ENCODE measurements at places on chromosomes 1 and 21. TPM values are rescaled to one million over a fixed set of nuclear protein-coding genes. Genes with fewer than 3 reads are reported as not detected.
A peak's percentile ranks its signal among the peaks of the same experiment; 100 is the strongest.

TRIM46 gene
- 6.3 TPM for total RNA-seq

EPS8L3 gene
- total RNA-seq = 0.34 TPM

SPATA1 gene
- 1.2 TPM for total RNA-seq

LMOD1 gene
- 5.4 TPM for total RNA-seq

PTCH2 gene
- total RNA-seq = 1.4 TPM

CLEC20A gene
- total RNA-seq = not detected

ANXA9 gene
- 1.2 TPM for total RNA-seq

AMY1A gene
- total RNA-seq = not detected

COL11A1 gene
- 133 TPM for total RNA-seq

LAMB3 gene
- 34.7 TPM for total RNA-seq

DNA sequence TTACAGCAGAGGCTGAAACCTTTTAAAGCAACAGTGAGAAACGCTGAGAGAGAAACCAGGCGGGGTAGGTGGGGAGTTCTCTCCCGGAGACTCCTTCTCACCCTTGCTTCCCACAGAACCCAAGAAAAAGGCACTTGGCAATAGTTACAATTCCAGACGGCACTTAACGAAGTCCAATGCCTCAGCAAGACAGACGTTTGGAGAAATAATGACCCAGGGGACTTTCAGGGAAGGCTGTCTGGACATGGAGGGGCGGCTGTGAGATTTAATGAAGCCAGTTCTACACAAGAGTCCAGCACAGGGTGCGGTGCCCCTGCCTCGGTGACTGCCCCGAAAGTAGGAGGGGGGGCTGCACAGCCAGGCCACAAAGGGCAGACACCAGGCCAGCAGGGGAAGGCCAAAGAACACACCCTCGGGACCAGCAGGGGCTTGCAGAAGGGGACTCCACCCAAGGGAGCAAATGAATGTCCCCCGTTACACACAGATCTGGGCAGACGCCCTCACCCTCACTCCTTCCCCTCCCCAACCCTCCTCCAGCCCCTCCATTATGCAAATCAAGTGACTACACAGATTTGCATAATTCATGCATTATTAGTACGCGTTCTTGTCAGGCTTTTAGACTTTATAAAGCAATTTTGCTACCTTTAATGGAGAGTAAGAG, 26.3 kb downstream of the KCNN3 start:
- no peak overlapping the region for H3K4me3 ChIP-seq
- peaks cover 50% of the 10 kb centered on the region for H3K4me1 ChIP-seq
- no peak for DNase-seq
- no peaks in the 10 kb centered on the region for H3K27me3 ChIP-seq

DNA sequence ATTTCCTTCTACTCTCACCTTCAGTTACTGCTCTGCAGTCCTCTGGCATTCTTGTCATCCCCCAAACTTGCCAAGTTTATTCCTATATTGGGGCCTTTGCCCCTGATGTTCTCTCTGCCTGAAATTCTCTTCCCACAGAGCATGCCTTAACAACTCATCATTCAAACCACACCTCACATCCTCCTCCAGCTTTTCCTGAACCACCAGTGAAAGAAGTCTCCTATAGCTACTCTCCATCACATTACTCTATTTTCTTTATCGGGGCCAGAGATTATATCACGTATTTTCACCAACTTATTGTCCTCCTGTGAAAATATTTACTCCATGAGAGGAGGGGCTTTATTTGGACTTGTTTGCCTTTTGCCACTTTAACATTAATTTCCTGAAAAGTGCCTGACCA, 32.1 kb downstream of the EXTL2 start:
- H3K4me3 ChIP-seq = no peak overlapping the region
- H3K27ac ChIP-seq = no peak overlapping the region
- H3K4me1 ChIP-seq = peaks cover 9% of the 10 kb centered on the region
- H3K27me3 ChIP-seq = no peaks in the 10 kb centered on the region

DNA sequence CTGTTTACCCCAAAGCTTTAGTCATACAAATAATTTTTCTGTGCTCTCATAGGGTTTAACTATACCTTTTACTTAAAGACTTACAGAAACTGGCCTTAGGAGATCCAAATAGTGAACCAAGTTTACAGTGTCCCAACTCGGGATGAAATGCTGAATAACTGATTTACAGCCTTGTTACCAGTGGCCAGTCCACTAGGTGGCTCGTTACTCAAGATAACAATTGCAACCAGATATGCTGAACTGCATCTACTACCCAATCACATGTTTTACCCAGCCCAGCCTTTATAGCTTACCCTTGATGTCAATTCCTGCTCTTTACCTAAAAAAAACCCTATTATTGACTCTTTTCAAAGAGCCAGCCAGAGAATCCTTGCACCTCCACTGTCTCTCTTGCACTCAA, 1148.8 kb upstream of the ADGRL4 start:
- no peak for DNase-seq
- no peaks in the 10 kb centered on the region for H3K36me3 ChIP-seq
- H3K27ac ChIP-seq = no peak overlapping the region

DNA sequence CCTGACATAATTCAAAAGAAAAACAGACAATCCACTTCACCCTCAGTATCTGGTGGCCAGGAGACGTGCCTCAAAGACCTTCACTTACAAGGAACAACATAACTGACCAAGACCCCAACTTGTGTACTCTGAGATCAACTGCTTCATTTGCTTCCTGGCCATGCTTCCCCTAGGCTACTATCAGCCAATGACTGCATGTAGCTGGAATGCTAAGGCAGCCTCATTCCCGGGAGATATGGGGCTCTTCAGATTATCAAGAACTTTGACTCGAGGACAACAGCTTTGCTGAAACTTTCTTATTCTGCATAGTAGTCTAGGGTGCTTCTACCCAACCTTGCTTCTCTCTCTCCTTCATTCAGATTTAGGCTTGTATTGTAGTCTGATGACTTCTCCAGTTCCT, 11.7 kb upstream of the UCK2 start:
- H3K4me1 ChIP-seq = no peaks in the 10 kb centered on the region
- H3K27me3 ChIP-seq = no peaks in the 10 kb centered on the region
- DNase-seq = no peak
- no peak overlapping the region for H3K27ac ChIP-seq
- H3K36me3 ChIP-seq = no peaks in the 10 kb centered on the region
- H3K4me3 ChIP-seq = no peak overlapping the region

GRCh38 chr1:53174971-53175913, 21.4 kb upstream of the CPT2 start:
- H3K4me1 ChIP-seq = peaks cover 4% of the 10 kb centered on the region
- no peak for DNase-seq
- H3K4me3 ChIP-seq = no peak overlapping the region
- peaks cover 26% of the 10 kb centered on the region for H3K27me3 ChIP-seq
- H3K36me3 ChIP-seq = no peaks in the 10 kb centered on the region

- H3K4me1 ChIP-seq = no peaks in the 10 kb centered on the region
- H3K4me3 ChIP-seq = no peak overlapping the region
- H3K36me3 ChIP-seq = no peaks in the 10 kb centered on the region
These were observed 1.1 kb upstream of the GUCA2B start for GRCh38 chr1:42152119-42152518.

DNA sequence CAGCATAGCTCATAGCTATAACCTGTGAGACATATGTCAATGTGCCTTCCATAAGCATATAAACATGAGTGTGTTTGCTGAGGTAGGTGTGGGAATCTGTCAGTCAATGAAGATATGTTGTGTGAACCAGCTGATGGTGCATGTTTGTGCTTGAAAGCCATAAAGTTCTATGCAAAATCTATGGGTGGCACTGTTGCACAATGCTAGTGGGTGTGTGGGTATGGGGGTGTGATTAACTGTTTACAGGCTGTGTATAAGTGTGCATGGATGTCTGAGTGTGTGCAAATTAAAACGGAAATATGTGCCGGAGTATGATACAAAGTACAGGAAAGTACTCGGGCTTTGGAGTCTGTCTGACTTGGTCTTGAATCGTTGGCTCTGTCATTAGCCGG, 1.0 kb upstream of the ATP2B4 start:
- H3K4me1 ChIP-seq = peaks cover 51% of the 10 kb centered on the region
- no peak for DNase-seq
- no peaks in the 10 kb centered on the region for H3K27me3 ChIP-seq
- H3K27ac ChIP-seq = peak overlapping the region; percentile 98
- H3K36me3 ChIP-seq = no peaks in the 10 kb centered on the region
- H3K4me3 ChIP-seq = peak overlapping the region; percentile 2

- H3K36me3 ChIP-seq = no peaks in the 10 kb centered on the region
- H3K4me1 ChIP-seq = peaks cover 8% of the 10 kb centered on the region
- no peak for DNase-seq
- H3K27ac ChIP-seq = no peak overlapping the region
- peaks cover 100% of the 10 kb centered on the region for H3K27me3 ChIP-seq
- H3K4me3 ChIP-seq = no peak overlapping the region
These were observed 6.2 kb downstream of the BARHL2 start for GRCh38 chr1:90710579-90711536.

DNA sequence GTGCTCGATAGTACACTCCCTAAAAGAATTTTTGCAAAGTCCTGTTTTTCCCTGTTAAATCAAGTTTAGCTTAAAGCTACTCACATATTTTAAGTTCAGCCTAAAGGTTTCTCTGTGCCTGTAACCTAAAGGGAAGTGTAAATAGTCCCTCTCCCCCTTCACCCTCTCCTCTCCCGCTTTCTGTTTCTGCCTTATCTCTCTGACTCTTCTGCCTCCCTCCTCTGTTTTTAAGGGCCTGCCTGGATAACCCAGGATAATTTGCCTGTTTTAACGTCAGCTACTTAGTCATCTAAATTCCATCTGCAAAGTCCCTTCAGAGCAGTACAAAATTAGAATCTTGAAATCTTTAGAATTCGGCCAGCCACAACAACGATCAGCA, 92.6 kb downstream of the NID1 start:
- peak overlapping the region; percentile 92 for H3K27ac ChIP-seq
- H3K4me3 ChIP-seq = peak overlapping the region; percentile 74
- no peaks in the 10 kb centered on the region for H3K27me3 ChIP-seq
- no peaks in the 10 kb centered on the region for H3K36me3 ChIP-seq

GRCh38 chr1:10905841-10906655, 106.4 kb upstream of the TARDBP start:
- no peak overlapping the region for H3K27ac ChIP-seq
- H3K4me3 ChIP-seq = no peak overlapping the region
- peaks cover 9% of the 10 kb centered on the region for H3K4me1 ChIP-seq
- no peak for DNase-seq
- H3K27me3 ChIP-seq = no peaks in the 10 kb centered on the region

DNA sequence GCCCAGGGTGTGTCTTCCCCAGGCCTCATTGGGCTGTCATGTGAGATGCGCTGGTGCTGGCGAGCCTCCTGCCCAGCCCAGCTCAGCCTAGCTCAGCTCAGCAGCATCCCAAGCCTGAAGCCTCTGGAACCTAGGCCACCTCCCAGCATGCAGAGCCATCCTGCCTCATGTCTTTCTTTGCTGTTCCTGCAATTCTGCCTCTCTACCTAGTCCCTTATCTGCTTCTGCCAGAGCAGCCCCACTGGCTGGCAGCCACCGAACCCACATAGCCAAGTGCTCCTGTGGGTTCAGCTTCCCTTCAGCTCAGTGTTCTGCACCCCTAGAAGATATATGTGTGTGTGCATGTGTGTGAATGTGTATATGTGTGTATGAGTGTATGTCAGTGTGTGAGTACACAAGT, 291.5 kb upstream of the VAMP3 start:
- no peak overlapping the region for H3K27ac ChIP-seq
- H3K4me3 ChIP-seq = no peak overlapping the region
- H3K27me3 ChIP-seq = no peaks in the 10 kb centered on the region
- DNase-seq = no peak

GRCh38 chr1:197958438-197959305, 41.5 kb downstream of the LHX9 start:
- no peak overlapping the region for H3K27ac ChIP-seq
- DNase-seq = no peak
- peaks cover 18% of the 10 kb centered on the region for H3K4me1 ChIP-seq
- H3K27me3 ChIP-seq = no peaks in the 10 kb centered on the region

GRCh38 chr1:181128592-181129497, 40.3 kb downstream of the IER5 start:
- no peak overlapping the region for H3K27ac ChIP-seq
- H3K4me3 ChIP-seq = no peak overlapping the region
- no peaks in the 10 kb centered on the region for H3K36me3 ChIP-seq
- no peaks in the 10 kb centered on the region for H3K27me3 ChIP-seq

- H3K27me3 ChIP-seq = no peaks in the 10 kb centered on the region
- no peak for DNase-seq
- H3K36me3 ChIP-seq = no peaks in the 10 kb centered on the region
- H3K4me1 ChIP-seq = no peaks in the 10 kb centered on the region
These were observed at the start of gene CD247 for GRCh38 chr1:167518331-167518700. CD247 (minus strand) TSS chr1:167518529; CDS start chr1:167518465, 64 bp downstream.

DNA sequence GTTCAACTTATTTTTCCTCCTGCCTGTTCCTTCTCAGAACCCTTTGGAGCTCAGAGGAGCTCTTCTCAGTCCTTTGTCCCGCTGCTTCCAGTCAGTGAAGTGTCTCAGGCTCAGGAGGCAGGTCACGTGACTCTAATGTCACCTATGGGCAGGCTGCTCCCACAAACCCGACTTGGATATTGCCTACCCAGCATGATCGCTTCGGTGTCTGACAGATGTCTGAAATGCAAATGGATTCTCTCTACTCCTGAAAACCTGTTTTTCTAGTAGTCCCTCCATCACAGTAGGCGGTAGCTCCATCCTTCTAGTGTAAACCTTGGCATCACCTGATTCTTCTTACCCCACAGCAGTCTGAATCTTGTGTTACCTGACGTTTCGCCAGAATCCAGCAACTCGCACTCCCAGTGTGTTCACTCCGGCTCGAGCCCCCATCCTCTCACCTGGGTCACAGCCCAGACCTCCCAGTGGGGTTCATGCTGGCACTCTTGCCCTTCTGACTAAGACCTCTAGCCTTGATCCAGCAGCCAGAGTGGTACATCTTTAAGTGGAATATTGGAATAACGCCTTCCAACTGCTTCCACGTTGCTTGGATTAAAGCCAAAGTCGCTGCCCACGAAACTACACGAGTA, 5.4 kb downstream of the PADI6 start:
- peaks cover 10% of the 10 kb centered on the region for H3K4me1 ChIP-seq
- peaks cover 17% of the 10 kb centered on the region for H3K27me3 ChIP-seq
- H3K27ac ChIP-seq = no peak overlapping the region
- no peak overlapping the region for H3K4me3 ChIP-seq
- no peak for DNase-seq
- no peaks in the 10 kb centered on the region for H3K36me3 ChIP-seq

GRCh38 chr21:42724226-42724920, 71.0 kb downstream of the PDE9A start:
- no peaks in the 10 kb centered on the region for H3K27me3 ChIP-seq
- peaks cover 22% of the 10 kb centered on the region for H3K36me3 ChIP-seq
- peaks cover 20% of the 10 kb centered on the region for H3K4me1 ChIP-seq
- no peak overlapping the region for H3K27ac ChIP-seq

GRCh38 chr1:111880881-111881837, 108.3 kb downstream of the KCND3 start:
- no peaks in the 10 kb centered on the region for H3K36me3 ChIP-seq
- peaks cover 48% of the 10 kb centered on the region for H3K27me3 ChIP-seq
- H3K27ac ChIP-seq = no peak overlapping the region
- DNase-seq = no peak
- no peak overlapping the region for H3K4me3 ChIP-seq

- no peak for DNase-seq
- H3K36me3 ChIP-seq = no peaks in the 10 kb centered on the region
- peaks cover 40% of the 10 kb centered on the region for H3K27me3 ChIP-seq
- peak overlapping the region; percentile 34 for H3K27ac ChIP-seq
- H3K4me1 ChIP-seq = peaks cover 47% of the 10 kb centered on the region
- H3K4me3 ChIP-seq = peak overlapping the region; percentile 68
These were observed 49.0 kb downstream of the SIM2 start for GRCh38 chr21:36747815-36748383.

GRCh38 chr1:4615501-4615900, 38.9 kb upstream of the AJAP1 start:
- H3K4me3 ChIP-seq = no peak overlapping the region
- H3K27ac ChIP-seq = no peak overlapping the region
- no peak for DNase-seq
- H3K27me3 ChIP-seq = peaks cover 1% of the 10 kb centered on the region
- peaks cover 7% of the 10 kb centered on the region for H3K4me1 ChIP-seq

GRCh38 chr1:37878071-37878470, 18.7 kb upstream of the MTF1 start:
- H3K27me3 ChIP-seq = no peaks in the 10 kb centered on the region
- peaks cover 31% of the 10 kb centered on the region for H3K36me3 ChIP-seq
- DNase-seq = no peak
- no peaks in the 10 kb centered on the region for H3K4me1 ChIP-seq

Data from mesothelial cell of epicardium (in vitro differentiated cells).